Right ventricle myocardium inferior (tissue), 1 donor: ENCODE measurements at places on chromosomes 5 and 9. TPM values are rescaled to one million over a fixed set of nuclear protein-coding genes. Genes with fewer than 3 reads are reported as not detected.

The SLC22A4 gene
- total RNA-seq: 0.57 TPM

DNA sequence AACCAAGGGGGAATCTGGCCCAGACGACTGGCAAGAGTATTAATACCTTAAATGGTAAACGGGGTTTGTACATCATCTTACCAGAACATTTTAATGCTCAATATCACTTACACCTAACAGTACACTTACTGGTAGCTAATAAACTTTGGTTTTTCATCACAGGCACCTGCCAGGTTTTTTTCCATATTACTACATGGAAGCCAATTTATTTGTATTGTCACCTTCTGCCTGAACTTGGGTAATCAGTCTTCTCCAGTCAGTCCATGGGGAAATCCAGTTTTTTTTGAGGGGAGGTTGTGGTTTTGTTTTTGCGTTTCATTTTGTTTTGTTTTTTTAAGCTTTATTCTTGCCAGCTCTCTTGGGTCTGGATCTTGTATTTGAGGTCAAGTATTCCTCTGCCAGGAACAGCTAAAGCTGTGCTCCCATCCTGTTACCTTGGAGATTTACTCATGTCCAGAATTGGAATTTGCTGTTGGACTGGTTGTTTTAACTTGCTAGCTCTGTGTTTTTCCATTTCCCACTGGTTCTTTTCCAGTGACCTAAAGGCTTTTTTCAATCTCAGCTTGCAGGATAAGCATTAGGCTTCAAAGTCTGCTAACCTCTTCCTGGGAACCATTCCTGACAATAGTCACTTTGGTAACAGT, 11.1 kb upstream of the NADK2 start:
- no peak for DNase-seq

GRCh38 chr5:103755974-103756373, 193.4 kb upstream of the NUDT12 start:
- no peak for DNase-seq

DNA sequence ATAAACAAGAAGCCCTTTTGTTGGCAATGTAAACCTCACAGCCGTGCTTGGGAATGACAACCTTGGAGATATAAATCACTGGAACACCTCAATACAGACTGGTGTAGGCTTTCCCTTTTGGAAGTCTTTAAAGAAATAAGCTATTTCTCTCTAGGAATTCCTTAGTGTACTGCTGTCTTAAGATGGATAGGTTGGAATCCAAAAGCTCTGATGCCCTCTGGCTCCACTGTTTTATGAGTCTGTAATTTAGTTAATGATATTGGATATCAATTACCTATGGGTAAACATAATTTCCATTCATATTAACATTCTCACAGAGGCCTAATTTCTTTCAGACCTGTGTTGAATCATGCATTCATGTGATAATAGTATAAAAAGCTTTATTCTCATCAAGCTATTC, 435.9 kb upstream of the MPDZ start:
- no peak for DNase-seq

DNA sequence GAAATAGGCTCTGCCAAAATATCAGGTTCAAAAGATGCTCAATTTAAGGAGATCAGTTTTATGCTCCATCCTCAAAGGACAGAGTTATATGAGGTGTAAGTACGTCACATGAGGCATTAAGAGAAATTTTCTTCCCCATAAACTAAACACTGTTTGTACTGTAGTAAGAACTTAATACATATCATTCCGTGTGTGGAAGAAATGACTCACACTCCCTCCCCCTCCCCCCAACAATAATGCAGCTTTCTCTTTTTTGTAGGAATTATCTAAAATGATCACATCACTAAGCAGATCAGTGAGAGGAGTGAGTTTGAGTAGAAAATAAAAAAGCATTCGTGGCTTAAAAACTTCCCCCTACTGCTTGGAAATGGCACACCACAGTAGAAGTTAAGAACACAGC, 2.2 kb downstream of the CDH12 start:
- DNase-seq: no peak

DNA sequence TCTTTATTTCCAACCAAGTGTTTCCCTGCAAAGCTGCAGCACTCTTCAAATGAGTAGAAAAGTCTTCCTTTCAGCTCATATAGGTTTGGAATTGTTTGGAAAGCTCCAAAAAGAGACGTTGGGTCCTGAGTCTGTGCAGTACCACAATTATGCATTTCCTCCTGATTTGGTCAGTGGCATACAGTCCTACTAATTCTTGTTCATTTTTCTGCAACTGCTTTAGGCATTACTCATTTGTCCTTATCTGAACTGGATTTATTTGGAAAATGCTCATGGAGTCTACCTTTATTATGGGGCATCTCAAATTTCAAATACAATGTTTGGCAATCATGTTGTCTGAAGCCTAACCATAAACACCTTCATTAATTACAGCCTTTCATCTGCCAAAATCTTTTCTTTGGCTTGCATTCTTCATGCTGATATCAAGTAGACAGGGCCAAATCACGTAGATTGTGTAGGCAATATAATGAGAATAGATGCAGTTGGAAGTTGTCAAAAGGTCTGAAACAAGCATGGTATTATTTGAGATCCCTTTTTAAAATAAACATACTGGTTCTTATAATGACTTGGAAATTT, 232.8 kb downstream of the TLE1 start:
- DNase-seq: no peak

The DEPDC1B gene
- total RNA-seq: 0.22 TPM

GRCh38 chr9:114169029-114169951, 14.0 kb downstream of the COL27A1 start:
- no peak for DNase-seq

- no peak for DNase-seq
These were observed 200 bp downstream of the NPR3 start for GRCh38 chr5:32711362-32711680.

The PRRC1 gene
- total RNA-seq: 20.3 TPM

- DNase-seq: no peak
These were observed 82.1 kb downstream of the GAPVD1 start for GRCh38 chr9:125343518-125344275.

GRCh38 chr5:113760486-113760885, 247.0 kb downstream of the YTHDC2 start:
- no peak for DNase-seq

The RAB14 gene
- total RNA-seq: 52.6 TPM

The IL13 gene
- total RNA-seq: not detected

The APBB3 gene
- total RNA-seq: 10.6 TPM

DNA sequence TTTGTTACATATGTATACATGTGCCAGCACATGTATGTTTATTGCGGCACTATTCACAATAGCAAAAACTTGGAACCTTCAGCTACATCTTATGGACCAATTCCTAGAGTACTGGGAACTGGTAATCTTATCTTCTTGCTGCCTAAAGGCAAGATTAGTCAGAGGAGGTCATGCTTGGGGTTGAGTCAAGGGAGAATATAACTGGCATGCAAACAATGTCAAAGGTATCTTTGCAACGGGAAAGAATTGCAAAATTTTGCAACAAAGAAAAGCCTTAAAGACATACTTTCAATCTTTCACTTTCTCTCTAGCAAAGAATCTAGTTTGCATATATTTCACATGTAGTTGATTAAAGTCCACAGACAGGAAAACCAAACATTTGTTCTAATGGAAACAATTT, 145.2 kb downstream of the EDIL3 start:
- DNase-seq: no peak

- DNase-seq: no peak
These were observed 7.0 kb upstream of the ERAP2 start for GRCh38 chr5:96869372-96869641.

- DNase-seq: no peak
These were observed 60.1 kb upstream of the STK32A start for GRCh38 chr5:147174671-147175265.

The PCDHGA5 gene
- total RNA-seq: 5.7 TPM

DNA sequence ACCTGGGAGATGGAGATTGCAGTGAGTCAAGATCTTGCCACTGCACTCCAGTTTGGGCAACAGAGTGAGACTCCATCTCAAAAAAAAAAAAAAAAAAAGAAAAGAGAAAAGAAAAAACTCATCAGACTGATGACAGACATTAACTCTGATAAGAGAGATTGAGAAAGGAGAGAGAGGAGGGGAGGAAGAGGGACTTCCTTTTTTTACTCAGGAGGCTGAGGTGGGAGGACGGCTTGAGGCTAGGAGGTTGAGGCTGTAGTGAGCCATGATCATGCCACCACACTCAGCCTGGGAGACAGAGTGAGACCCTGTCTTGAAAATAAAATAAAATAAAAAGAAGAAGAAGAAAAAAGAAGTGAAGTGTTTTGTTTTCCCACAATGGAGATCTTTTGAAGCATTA, 9.7 kb upstream of the MSMP start:
- no peak for DNase-seq

The CD14 gene
- total RNA-seq: 46.1 TPM

- no peak for DNase-seq
These were observed 14.1 kb upstream of the TOR2A start for GRCh38 chr9:127749090-127749787.

- DNase-seq: no peak
These were observed 44.9 kb downstream of the PFDN1 start for GRCh38 chr5:140258016-140258415.

GRCh38 chr5:148927307-148927946, 101.0 kb downstream of the ADRB2 start:
- no peak for DNase-seq

DNA sequence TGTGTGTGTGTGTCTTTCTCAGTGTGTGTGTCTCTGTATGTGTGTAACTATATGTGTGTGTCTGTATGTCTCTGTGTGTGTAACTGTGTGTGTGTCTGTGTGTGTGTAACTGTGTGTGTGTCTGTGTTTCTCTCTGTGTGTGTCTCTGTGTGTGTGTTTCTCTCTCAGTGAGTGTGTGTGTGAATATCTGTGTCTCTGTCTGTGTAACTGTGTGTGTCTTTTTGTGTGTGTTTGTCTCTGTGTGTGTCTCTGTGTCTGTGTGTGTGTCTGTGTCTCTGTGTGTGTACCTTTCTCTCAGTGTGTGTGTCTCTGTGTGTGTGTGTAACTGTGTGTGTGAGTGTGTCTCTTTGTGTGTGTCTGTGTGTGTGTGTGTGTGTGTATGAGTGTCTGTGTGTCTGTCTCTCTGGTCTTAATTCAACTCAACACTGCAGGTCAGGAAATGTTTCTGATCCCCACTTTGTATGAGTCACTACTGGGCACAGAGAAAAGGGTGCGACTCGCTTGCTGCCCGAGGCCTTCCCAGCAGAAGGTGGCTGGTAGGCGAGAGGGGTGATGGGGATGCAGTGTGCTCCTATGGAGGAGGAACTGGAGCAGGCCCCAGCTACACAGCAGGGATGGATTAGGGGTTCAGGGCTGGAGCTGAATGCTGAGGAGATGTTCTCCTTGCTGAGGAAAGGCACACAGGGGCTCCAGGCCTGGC, 52.1 kb downstream of the NSG2 start:
- no peak for DNase-seq

GRCh38 chr9:97866848-97867247, 13.8 kb downstream of the FOXE1 start:
- no peak for DNase-seq

GRCh38 chr9:132983491-132984201, 5.2 kb downstream of the GFI1B start:
- DNase-seq: no peak

The EIF4EBP3 gene
- total RNA-seq: 11.7 TPM

- DNase-seq: no peak
These were observed 142.8 kb downstream of the RASEF start for GRCh38 chr9:82920154-82920553.

The MAP3K1 gene
- 6.3 TPM for total RNA-seq

GRCh38 chr5:154078272-154078671, 39.5 kb downstream of the MFAP3 start:
- DNase-seq: no peak

GRCh38 chr9:88814577-88814976, 176.7 kb upstream of the S1PR3 start:
- DNase-seq: no peak

- no peak for DNase-seq
These were observed 767.7 kb downstream of the DTWD2 start for GRCh38 chr5:118220556-118221195.

- no peak for DNase-seq
These were observed 111.8 kb downstream of the LRRC70 start for GRCh38 chr5:62690421-62690820.

- DNase-seq: no peak
These were observed 30.4 kb upstream of the FYB1 start for GRCh38 chr5:39249564-39250274.

DNA sequence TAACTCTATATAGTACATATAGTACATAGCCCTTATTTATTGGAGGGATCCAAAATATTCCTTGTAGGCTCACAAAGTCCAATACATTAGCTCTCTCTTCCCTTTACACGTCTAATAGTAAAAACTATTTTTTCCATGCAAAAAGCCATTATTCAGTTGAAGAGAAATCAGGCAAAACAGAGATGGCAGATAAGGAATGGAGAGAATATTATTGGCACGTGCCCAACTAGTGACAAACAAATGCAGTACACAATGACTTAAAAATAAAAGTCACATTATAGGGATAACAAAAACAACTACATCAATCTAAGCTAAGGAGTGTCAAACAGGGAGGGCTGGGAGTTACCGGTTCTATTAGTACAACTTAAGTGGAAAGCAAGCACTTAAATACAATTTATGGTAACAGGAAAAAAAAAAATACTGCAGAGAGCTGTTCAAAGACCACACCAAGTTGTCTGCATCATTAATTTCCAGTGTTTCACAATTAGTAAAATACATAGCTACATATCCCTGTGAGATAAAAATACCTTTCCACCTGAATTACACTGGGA, 4.1 kb upstream of the SCAI start:
- DNase-seq: no peak

DNA sequence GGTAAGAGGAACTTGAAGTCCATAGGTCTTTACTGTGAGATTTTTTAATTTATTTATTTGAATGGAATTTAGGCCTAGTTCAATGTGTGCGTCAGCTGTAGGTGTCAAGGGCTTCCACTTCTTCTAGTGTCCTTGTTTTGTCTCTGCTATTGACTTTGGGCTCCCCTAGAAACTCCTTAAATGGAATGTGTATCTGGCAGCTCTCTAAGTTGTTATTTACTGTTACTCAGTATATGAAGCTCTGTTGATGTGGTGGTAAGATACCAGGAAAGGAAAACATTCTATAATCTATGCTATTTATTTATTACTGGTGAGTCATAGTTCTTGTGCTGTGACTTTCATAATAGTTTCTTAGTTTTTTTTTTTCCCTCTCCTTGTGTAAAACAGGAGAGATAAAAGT, 97.1 kb downstream of the GABRA1 start:
- DNase-seq: no peak

- DNase-seq: no peak
These were observed 909 bp downstream of the NDFIP1 start for GRCh38 chr5:142109331-142110045.

The LHX3 gene
- not detected for total RNA-seq

- no peak for DNase-seq
These were observed 324.6 kb downstream of the TMEM232 start for GRCh38 chr5:110401881-110402280.

The PCDHGA10 gene
- 4.1 TPM for total RNA-seq

DNA sequence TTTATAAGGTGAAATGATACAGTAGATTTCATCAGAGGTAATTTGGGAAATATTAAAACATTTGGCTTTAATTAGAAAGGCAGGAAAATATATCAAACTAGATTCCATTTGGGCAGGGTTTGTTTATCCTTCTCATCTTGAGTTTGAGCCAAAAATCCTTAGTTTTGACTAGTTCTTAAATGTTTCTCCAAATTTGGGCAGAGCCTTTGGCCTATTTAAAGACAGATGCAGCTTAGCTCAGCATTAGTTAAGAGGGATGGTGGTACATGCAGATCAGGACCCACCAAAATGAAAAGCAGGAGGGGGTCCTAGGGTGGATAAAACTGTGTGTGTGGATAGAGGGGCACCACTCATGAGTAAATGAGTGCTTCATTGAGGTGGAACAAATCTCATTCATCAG, 20.3 kb upstream of the ARRDC3 start:
- no peak for DNase-seq

The FAM221B gene
- total RNA-seq: not detected
